ENCODE measurements at places on chromosomes 3 and 15. TPM values are rescaled to one million over a fixed set of nuclear protein-coding genes. Genes with fewer than 3 reads are reported as not detected.

GRCh38 chr3:123239756-123240155 lies 38.0 kb downstream of the SEC22A start:
- no peaks in the 10 kb centered on the region for H3K27me3 ChIP-seq
- no peak for DNase-seq
- H3K4me3 ChIP-seq = no peak overlapping the region

HOMER2 gene
- total RNA-seq = 18.2 TPM

RLBP1 gene
- total RNA-seq = not detected

ETV5 gene
- 18.4 TPM for total RNA-seq

GCNT3 gene
- 1.5 TPM for total RNA-seq

DNA sequence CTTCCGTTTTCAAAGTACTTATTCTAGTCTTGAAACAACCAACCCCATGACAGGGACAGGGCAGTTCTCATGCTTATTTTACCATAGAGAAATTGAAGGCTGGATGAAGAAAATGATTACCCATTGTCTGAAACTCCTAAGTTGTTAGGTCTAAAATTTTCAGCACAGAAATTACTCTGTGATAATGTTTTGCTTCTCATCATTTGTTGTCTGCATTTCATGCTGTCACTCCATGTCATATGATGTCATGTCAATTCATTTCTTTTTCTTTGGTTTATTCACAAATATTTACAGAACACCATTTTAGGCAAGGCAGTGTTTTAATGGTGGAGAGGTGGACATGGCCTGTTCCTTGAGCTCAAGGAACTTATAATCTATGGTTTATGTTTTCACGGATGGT lies 98.2 kb upstream of the RASGRP1 start:
- H3K27ac ChIP-seq = no peak overlapping the region
- H3K27me3 ChIP-seq = no peaks in the 10 kb centered on the region
- no peaks in the 10 kb centered on the region for H3K36me3 ChIP-seq
- no peak for DNase-seq

ARHGEF3 gene
- total RNA-seq = 17.4 TPM

- H3K27me3 ChIP-seq = no peaks in the 10 kb centered on the region
- no peak overlapping the region for H3K27ac ChIP-seq
- DNase-seq = no peak
- H3K36me3 ChIP-seq = no peaks in the 10 kb centered on the region
Measured at GRCh38 chr15:53739651-53740050, 19.8 kb downstream of the WDR72 start.

PPP2R3A gene
- 15.5 TPM for total RNA-seq

GRCh38 chr3:78999139-78999538 lies 768.7 kb downstream of the ROBO1 start:
- H3K27ac ChIP-seq = no peak overlapping the region
- peaks cover 9% of the 10 kb centered on the region for H3K4me1 ChIP-seq
- DNase-seq = no peak
- H3K36me3 ChIP-seq = no peaks in the 10 kb centered on the region
- no peak overlapping the region for H3K4me3 ChIP-seq

DNA sequence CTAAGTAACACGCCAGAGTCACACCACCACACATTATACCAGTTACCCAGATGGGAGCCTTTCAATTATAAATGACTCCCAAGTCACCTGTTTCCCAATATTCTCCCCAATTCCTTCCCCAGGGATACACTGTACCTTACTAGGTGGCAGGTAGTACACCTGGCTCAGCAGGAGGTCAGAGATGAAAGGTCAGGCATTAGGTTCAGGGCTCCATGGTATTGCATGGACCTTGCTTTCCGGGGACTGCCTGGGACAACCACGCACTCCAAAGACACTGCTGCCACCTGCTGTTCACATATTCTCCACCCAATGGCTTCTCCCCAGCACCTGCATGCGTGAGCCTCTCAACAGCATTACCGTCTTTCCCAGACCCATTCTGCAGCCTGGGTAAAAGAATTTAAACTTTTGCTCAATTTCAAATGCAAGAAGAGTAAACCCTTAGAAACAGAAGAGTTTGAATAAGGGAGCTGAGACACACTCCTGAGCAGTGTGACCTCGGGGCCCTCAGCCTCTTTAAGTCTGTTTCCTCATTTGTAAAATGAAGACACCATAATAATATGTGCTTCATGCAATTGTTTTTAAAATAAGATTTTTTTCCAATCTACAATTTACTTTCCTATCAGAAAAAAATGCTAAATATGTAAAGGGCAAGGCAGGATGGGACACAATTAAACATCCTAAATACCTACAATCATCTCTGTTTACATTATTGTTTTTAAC lies 28.0 kb upstream of the LACTB start:
- DNase-seq = no peak
- H3K4me3 ChIP-seq = no peak overlapping the region
- H3K27me3 ChIP-seq = no peaks in the 10 kb centered on the region
- no peak overlapping the region for H3K27ac ChIP-seq
- no peaks in the 10 kb centered on the region for H3K4me1 ChIP-seq
- no peaks in the 10 kb centered on the region for H3K36me3 ChIP-seq

ACAN gene
- total RNA-seq = 2.0 TPM

- no peaks in the 10 kb centered on the region for H3K36me3 ChIP-seq
- H3K4me3 ChIP-seq = no peak overlapping the region
- DNase-seq = no peak
- no peaks in the 10 kb centered on the region for H3K27me3 ChIP-seq
- peaks cover 24% of the 10 kb centered on the region for H3K4me1 ChIP-seq
Measured at GRCh38 chr15:45168751-45169551, 18.8 kb downstream of the SHF start.

CCDC191 gene
- total RNA-seq = 8.6 TPM

NANOGP8 gene
- total RNA-seq = not detected

RASGRP1 gene
- total RNA-seq = 8.8 TPM

IL12A gene
- total RNA-seq = 6.6 TPM

DNA sequence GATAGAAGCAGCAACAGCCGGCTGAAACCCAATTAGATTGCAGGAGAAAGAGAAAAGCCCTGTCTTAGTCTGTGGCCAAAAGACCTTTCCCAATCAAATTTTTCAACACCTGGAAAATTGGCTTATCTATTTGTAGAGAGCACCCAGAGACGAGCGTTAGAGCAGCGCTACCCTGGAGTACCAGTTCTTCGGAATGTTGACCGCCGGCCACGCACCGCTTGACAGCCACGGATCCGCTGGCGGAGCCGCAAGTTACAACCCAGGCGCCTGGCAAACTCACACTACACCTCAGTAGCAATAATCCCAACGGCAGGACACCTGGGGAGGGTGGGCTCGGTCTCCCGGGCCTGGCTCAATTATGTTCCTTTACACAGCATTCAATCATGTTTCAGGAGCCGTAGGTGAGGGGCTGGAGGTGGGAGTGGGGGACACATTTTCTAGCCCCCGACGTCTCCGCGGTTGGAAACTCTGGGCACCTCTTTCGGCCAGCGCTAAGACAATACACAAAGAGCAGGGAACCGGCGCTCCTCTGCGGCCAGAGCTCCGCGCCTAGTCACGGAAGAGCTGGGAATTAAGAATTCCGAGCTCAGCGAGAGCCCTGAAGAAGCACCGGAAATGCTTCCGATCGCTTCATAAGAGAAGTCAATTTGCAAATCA lies 1.2 kb downstream of the MB21D2 start:
- H3K36me3 ChIP-seq = no peaks in the 10 kb centered on the region
- DNase-seq = no peak
- H3K27me3 ChIP-seq = no peaks in the 10 kb centered on the region
- H3K27ac ChIP-seq = peak overlapping the region; percentile 91
- peaks cover 19% of the 10 kb centered on the region for H3K4me1 ChIP-seq

ZNF660 gene
- total RNA-seq = 0.98 TPM

DNA sequence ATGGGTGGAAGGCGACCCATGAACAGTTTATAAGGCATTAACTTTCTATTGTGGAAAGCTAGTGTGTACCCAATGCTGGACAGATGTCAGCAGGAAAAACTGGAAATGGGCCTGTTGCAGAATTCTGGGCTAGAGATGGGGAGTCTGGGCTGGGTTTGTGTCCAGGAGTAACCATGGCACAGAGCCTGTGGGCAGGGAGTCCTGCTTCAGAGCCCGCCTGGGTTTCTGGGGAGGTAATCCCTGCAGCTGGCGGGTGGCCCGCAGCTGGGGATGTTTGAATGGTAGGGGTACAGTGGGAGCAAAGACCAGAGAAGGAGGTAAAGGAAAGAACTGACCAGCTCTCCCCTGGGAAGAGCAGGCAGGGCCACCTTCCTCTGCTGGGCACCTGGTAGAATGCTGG lies 25.7 kb downstream of the ACAA1 start:
- H3K27ac ChIP-seq = no peak overlapping the region
- no peak overlapping the region for H3K4me3 ChIP-seq
- DNase-seq = no peak
- H3K36me3 ChIP-seq = no peaks in the 10 kb centered on the region
- H3K27me3 ChIP-seq = no peaks in the 10 kb centered on the region
- no peaks in the 10 kb centered on the region for H3K4me1 ChIP-seq

DNA sequence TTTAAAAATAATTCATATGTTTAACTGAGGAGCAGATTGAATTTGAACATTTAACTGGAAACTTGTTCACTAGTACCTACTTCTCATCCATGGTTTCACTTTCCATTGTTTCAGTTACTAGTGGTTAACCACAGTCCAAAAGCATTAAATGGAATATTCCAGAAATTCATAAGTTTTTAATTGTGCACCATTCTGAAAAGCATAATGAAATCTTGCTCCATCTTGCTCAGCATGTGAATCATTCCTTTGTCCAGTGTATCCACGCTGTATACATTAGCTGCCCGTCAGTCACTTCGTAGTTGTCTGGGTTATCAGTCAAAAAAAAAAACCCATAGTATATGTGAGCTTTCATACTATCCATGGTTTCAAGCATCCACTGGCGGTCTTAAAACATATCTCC lies 217.6 kb downstream of the TPRG1 start:
- no peaks in the 10 kb centered on the region for H3K27me3 ChIP-seq
- no peak for DNase-seq
- H3K4me3 ChIP-seq = no peak overlapping the region

GRCh38 chr3:21914451-21914850 lies 163.4 kb upstream of the ZNF385D start:
- no peak for DNase-seq
- H3K4me1 ChIP-seq = no peaks in the 10 kb centered on the region
- H3K27ac ChIP-seq = no peak overlapping the region
- no peaks in the 10 kb centered on the region for H3K27me3 ChIP-seq

GRCh38 chr15:51888593-51889195 lies 59.2 kb downstream of the TMOD3 start:
- H3K4me3 ChIP-seq = no peak overlapping the region
- H3K27ac ChIP-seq = no peak overlapping the region
- H3K27me3 ChIP-seq = no peaks in the 10 kb centered on the region
- H3K36me3 ChIP-seq = no peaks in the 10 kb centered on the region

GRCh38 chr15:27339138-27339537 lies 368.2 kb downstream of the GABRG3 start:
- H3K4me1 ChIP-seq = no peaks in the 10 kb centered on the region
- H3K27me3 ChIP-seq = no peaks in the 10 kb centered on the region
- H3K27ac ChIP-seq = no peak overlapping the region
- DNase-seq = no peak

DNA sequence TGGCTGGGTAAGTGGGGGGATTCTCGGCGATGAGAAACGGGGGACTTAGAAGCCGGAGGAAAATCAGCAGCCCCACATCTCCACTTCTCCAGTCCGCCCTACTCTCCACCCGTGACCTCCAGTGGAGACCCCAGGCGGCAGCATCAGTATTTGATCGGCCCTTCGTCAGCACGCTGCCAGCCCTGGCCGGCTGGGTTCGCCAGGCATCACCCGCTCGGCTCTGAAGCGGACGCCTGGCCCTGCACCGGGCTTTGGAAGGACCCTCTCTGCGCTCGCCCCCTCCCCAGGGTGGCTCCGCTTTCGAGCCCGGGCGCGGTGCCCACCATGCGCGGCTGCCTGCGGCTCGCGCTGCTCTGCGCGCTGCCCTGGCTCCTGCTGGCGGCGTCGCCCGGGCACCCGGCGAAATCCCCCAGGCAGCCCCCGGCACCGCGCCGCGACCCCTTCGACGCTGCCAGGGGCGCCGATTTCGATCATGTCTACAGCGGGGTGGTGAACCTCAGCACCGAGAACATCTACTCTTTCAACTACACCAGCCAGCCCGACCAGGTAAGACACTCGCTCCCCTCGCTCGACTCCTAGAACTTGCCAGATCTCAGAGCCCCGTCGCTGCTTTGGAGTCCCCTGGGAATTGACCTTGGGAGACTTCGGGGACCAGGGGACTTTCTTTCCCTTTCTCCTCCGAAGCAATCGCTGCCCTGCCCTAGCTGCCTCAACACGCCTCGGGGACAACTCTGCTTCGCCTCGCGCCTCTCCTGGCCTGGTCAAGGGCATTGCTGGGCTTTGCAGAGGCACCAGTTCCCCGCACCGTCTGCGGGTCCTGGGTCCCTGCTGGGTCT lies 561 bp downstream of the SIDT1 start:
- H3K27me3 ChIP-seq = no peaks in the 10 kb centered on the region
- H3K4me3 ChIP-seq = peak overlapping the region; percentile 70
- no peak for DNase-seq
- no peaks in the 10 kb centered on the region for H3K36me3 ChIP-seq
- H3K27ac ChIP-seq = peak overlapping the region; percentile 49
- peaks cover 12% of the 10 kb centered on the region for H3K4me1 ChIP-seq

GRCh38 chr3:193883551-193883950 lies 252.4 kb upstream of the HES1 start:
- no peaks in the 10 kb centered on the region for H3K27me3 ChIP-seq
- no peaks in the 10 kb centered on the region for H3K36me3 ChIP-seq
- no peak overlapping the region for H3K4me3 ChIP-seq
- H3K4me1 ChIP-seq = no peaks in the 10 kb centered on the region

LDHAL6B gene
- not detected for total RNA-seq

CDHR4 gene
- not detected for total RNA-seq

FANCD2OS gene
- total RNA-seq = not detected

- DNase-seq = no peak
- H3K4me1 ChIP-seq = no peaks in the 10 kb centered on the region
- no peaks in the 10 kb centered on the region for H3K27me3 ChIP-seq
- H3K4me3 ChIP-seq = no peak overlapping the region
- no peak overlapping the region for H3K27ac ChIP-seq
- no peaks in the 10 kb centered on the region for H3K36me3 ChIP-seq
Measured at GRCh38 chr3:95752199-95752598, 1062.2 kb upstream of the EPHA6 start.

- no peaks in the 10 kb centered on the region for H3K27me3 ChIP-seq
- no peaks in the 10 kb centered on the region for H3K36me3 ChIP-seq
- no peak overlapping the region for H3K4me3 ChIP-seq
- no peak for DNase-seq
- peaks cover 24% of the 10 kb centered on the region for H3K4me1 ChIP-seq
- no peak overlapping the region for H3K27ac ChIP-seq
Measured at GRCh38 chr15:39304201-39304841, 276.6 kb upstream of the THBS1 start.

TUSC7 gene
- not detected for total RNA-seq
